Eye (tissue), 1 donor: ENCODE measurements at places on chromosomes 6 and 20.
A peak's percentile ranks its signal among the peaks of the same experiment; 100 is the strongest.

DNA sequence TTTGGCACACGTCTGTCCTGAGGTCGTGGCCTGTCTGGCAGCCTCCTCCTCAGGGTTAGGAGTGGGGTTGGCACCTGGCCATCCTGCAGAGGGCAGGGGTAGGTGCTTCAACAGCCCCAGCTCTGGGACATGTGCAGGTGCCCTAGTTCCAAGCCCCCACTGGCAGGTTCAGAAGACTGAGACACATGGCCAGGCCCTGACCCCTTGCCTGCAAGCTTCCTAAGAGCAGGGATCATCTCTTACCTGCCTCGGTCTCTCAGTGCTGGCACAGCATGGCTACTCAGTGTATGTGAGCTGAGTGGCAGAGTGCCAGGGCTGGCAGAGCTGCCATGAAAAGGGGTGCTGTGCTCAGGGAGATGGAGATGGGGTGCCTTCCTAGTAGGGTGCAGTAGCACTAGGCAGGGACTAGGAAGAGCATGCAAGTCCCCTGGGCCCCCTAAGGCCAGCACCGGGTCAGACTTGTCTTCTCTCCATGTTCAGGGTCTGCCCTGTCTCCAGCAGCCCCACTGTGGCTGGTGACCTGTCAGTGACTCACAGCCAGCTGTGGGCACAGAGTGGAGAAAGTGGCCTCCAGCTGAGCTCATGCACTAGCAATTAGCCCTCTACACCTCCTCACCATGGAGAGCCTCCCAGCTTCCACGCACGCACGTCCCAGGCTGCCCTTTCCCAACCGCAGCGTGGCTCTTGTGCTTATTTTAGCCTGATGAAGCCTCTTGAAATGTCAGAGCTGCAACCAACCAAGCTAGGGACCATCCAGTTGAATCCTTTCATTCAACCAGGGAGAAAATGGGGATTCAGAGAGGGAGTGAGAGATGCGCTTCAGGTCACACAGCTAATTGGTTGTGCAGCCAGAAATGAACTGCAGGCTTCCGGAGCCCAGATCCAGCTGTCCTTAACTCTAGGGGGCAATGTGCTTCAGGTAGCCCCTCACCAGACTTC, 116.6 kb downstream of the MRPL14 start:
- DNase-seq = peak; percentile 60

DNA sequence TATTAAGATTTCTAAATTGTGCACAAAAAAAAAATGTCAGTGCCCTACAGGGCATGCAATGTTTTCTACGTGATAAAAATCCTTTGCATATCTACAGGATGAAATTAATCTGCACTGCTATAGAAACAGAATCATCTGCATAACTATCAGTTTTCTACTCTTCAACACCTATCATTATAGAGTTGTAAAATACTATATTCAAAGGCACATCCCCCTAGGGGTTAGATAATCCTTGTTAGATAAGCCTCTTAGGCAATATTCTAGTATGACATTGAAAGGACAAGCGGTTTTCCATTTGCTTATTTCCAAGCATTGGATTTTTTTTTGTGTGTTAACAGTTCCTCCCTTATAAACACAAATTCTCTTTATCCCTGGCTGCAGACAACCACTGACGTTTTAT, 98.7 kb upstream of the LAMA2 start:
- DNase-seq = no peak

DNA sequence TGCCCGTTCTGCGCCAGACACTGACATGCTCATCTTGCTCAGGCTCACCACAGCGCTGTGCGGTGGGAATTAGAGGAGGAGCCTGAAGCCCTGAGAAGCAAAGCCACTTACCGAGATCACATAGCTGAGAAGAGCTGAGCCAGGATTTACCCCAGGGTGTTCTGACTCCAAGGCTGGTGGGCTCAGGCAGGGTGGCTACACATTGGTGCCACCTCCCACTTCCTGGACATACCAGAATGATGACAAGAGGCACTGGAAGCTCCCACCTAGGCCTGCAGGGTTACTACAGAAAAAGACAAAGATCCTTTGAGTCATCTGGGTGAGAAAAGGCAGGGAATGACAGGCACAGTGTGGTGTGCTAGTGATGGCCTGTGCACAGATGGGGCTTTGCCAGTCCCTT, 24.4 kb upstream of the FKBP1A start:
- no peak for DNase-seq

GRCh38 chr6:11622156-11622555, 84.6 kb downstream of the TMEM170B start:
- no peak for DNase-seq

- peak; percentile 29 for DNase-seq
Observed at GRCh38 chr6:35448191-35448590, 3.9 kb upstream of the FANCE start.

DNA sequence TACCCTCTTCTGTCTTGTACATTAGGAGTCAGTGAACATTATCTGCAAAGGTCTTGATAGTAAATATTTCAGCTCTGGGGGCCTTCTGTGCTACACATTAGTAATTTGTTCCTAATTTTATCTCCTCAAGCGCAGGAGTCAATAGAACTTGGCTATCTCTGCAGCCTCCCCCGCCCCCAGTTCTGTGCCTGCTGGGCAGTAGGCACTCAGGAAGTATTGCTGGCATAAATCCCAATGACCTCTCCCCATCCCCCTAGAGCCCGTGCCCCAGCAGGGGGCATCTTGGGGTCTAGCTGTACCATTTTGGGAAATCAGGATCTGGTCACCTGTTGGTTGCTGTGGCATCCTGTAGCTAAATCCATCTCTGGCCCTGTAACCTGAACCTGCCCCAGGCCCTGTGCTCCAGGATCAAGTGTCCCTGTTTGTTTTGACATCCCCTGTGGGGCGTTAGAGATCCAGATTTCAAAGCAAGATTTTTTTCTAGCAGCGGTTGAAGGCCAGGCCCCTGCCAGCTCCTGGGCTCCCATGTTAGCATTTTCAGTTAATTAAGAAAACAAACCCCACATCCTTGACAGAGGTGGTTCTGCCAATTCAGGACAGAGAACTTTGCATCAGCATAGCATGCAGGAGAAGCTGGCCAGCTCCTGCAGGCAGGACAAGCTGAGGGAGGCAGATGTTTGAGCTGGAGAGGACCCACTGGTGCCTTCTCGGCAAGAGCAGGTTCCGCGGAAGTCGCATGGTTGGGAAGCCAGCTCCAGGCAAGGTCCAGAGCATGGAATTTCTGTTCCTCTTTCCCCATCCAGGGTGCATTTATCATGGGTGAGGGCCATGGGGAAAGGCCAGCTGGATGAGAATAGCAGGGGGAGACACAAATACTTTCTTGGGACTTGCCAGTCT, 32.1 kb downstream of the DAAM2 start:
- DNase-seq = no peak

GRCh38 chr6:53031281-53031680, 33.9 kb upstream of the FBXO9 start:
- no peak for DNase-seq

DNA sequence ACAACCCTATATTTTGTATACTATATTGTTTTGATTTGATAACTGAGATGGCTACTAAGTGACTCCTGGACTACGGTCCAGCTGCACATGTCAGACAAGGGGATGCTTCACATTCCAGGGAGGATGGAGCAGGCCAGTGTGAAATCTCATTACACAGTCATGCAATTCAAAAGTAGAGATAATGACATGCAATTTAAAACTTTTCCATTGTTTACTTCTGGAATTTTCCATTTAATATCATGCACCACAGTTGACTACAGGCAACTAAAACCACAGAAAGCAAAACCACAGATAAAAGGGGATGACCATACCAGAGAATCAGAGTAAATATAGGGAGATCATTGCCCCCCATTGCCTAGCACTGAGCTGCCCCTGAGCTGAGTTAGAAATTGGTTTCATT, 366.4 kb downstream of the BTBD9 start:
- DNase-seq = no peak

GRCh38 chr6:13229205-13230085, 98.9 kb downstream of the TBC1D7 start:
- no peak for DNase-seq

DNA sequence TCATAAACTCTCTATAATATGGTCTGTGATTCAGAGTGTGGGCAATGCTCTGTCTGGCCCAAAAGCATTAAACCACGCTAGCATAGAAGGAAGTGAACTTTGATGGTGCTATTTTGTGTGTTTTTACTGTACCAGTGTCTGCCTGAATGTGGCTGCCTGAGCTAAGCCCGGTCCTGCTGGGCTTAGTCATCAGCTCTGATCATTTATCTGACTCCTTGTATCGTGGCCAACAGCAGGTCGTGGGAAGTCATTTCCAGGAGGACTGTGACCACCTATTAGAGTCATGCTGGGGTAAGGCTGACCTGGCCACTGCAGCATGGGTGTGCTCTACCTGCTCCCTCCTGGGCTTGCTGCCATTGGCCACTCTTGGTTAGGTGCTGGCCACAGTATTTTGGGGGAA, 239.1 kb upstream of the CEP162 start:
- DNase-seq = no peak

GRCh38 chr20:23349338-23350195, 1.0 kb upstream of the NXT1 start:
- DNase-seq = no peak

GRCh38 chr20:354298-354977, 7.5 kb downstream of the NRSN2 start:
- peak; percentile 94 for DNase-seq

- DNase-seq = peak; percentile 23
Observed at GRCh38 chr6:154535147-154535546, 24.7 kb upstream of the CNKSR3 start.

DNA sequence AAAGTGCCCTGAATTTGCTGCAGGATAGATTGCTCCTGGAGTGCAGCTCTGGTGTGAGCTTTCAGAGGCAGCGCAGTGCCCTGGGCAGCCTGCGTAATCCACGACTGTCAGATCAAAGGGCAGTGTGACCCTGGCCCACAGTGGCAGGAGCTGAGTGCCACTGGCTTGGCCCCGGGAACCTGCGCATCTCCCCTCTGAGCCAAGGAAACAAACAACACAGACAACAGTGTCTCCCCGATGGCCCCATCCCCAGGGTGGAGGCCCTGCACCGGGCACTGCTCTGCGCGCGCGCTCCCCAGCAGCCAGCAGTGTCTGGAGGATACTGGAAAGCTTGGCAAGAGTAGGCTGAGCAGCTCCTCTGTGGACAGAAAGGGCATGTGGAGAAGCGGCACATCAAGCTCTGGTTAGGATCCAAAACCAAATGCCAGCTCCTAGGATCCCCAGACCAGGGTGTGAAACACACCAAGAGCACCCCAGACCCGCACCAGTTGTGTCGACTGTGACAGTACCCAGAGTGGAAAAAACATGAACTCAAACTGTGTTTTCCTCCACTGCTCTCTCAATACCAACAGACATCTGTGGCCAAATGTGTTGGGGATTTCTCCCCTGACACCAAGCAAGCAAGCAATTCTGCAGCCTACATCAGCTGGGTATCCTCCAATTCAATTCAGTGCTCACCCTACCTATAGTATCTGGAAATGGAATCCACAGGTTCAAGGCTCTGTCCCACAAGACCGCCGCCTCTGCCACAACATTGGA, 26.7 kb downstream of the RBCK1 start:
- no peak for DNase-seq

- DNase-seq = no peak
Observed at GRCh38 chr20:16111852-16112412, 461.3 kb downstream of the KIF16B start.

GRCh38 chr20:7859356-7859802, 80.9 kb downstream of the HAO1 start:
- DNase-seq = peak; percentile 81

DNA sequence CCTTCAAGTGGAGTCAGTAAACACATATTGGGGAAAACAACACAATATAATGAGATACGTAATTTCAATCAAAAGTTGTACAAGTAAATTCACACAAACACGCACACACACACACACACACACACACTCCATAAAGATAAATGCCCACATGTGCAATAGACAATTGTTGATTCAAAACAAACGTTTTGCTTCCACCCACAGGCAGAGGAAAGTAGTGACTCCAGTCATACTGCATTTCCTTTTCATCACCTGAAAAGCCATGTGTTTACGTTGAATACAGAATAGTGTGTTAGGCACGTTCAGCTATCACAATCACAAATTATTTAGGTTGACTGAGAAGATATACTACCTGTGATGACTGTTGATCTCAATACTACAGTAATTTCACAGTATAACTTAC, 443.8 kb upstream of the MANEA start:
- DNase-seq = no peak

GRCh38 chr6:39202166-39202565, 27.1 kb downstream of the KCNK5 start:
- DNase-seq = no peak

- DNase-seq = peak; percentile 66
Observed at GRCh38 chr6:132218059-132218696, 183.1 kb downstream of the MOXD1 start.

- no peak for DNase-seq
Observed at GRCh38 chr20:17456279-17456678, 74.9 kb downstream of the BFSP1 start.

DNA sequence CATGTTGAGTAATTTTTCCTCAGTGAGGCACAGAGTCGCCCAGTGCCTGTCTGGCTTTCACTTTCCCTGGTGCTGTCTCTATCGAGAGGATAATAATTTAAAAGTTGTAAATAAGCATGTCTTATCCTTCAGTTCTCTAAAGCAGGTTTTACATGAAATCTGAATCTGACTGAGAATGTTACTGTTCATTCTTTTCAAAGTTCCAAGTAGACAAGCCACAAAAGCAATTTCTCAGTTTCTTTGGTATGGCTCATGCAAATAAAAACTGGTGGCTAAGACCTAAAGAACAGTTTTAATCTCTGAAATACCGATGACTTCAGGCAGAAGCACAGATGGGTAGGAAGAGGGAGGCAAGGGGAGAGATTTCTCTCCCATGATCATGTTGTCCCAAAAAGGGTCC, 87.6 kb upstream of the GCM1 start:
- no peak for DNase-seq

GRCh38 chr6:105932440-105932839, 153.7 kb upstream of the PRDM1 start:
- no peak for DNase-seq

DNA sequence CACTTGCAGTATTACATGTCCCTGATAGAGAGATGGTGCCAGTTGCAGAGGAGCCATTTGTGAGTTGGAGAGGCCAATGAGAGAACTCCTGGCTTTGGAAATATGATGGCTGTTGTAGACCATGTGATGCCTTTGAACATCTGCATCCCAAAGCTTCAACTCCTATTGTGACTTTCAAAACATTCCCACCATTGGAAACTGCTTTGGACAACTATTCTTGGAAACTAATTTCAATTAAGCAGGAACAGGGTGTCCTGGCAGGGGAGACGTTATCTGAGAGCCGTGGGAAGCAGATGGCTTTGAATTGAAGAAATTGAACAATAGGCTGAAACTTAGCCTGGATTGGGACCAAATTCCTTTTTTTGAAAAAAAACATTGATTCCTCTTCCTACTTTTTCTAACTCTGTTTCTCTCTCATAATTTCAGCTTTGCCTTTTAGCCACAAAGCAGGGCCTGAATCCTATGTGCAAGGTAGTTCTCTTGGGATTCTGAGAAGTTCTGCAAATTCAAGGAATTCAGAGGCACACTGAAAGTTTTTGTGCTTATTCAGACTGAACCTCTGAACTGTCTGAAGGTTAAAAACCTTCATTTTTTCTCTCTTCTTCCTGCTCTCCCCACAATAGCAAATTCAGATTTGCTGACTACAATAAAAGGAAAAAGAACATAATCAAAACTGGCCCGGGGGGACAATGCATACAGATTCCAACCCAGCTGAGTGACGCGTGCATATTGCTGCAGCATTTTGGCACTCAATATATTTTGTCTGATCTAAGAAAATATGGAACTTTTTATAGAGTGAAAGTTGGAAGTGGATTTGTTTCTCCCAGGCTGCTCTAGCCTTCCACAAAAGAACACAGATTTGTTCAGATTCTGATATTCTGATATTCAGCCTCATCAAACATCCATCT, 720.4 kb upstream of the CHD6 start:
- peak; percentile 78 for DNase-seq
